ENCODE measurements at places on chromosomes 6 and 20.

DNA sequence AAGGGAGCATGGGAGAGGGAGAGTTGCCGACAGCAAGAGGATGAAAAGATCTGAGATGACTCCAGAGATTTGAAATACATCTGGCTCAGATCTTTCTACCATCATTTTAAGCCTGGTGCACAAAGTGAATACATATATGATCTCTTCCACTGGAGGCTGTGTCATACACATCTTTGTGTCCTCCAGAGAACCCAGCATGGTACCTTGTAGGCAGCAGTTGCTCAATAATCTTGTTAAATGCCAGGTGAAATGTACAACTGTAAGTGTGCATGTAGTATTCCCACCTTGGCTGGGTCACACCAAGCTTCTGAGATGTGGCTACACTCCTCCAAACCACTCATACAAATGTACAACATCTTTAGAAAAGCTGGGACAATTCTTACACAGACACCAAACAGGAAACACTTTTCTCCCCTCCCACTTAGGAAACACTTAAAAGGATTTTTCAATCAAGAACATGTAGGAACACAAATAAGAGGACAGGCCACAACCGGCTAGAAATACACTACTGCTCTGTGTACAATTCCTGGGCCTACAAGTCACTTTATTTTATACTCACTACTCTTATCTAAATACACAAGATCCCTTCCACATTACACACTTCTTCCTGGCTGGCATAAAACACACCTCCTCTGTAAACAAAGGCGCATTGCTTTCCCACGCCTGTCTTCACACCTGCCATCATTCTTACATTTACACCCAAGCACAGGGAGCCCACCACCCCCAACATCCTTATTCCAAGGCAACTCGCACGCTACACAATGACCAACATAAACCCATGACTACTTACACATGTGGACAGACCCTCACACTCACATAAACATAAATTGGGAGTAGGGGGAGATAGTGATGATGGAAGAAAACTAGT lies 3.8 kb upstream of the IER3 start:
- DNase-seq = no peak

DNA sequence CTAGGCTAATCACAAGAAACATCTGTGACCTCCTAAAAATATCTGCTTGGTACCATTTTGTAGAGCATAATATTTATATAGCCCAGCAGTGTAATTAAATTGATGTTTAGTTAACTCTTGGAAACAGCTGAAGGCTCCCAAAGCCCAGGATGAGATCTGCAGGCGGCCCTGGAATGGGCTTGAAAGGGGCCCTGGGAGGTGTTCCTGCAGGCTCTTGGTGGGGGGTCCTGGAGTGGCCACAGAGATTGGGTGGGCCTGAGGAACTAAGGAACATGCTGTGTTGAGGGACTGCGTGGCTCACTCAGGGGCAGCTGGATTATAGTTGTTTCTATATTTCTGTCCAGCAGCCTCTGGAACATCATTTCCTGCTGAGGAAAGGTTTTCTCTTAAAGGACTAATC lies 9.2 kb downstream of the SCP2D1 start:
- no peak for DNase-seq

- peak; percentile 1 for DNase-seq
These were observed 44.4 kb downstream of the DTD1 start for GRCh38 chr20:18632196-18632789.

DNA sequence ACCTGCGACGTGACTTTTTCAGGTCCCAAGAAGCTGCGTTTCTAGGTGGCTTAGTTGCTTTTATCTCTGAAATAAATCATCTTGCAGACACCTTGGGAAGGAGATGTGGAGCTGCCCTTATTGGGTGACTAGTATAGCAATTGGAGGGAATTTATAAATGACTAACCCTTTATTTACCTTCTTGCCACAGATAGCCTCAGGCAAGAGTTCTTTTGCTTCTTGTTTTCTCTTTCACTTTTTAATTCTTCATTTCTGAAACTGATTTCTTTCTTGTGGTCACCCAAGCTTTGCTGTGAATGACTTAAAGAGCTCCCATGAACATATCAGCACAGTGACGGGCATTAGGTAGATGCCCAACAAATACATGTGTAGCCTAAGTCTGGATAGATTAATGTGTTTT lies 3.0 kb downstream of the ADGRF4 start:
- DNase-seq = no peak

GRCh38 chr20:62758226-62758912 lies 37.9 kb upstream of the MRGBP start:
- DNase-seq = no peak

GRCh38 chr6:15897063-15897876 lies 231.6 kb upstream of the MYLIP start:
- no peak for DNase-seq

GRCh38 chr20:3592931-3593330 lies 70.3 kb downstream of the GFRA4 start:
- DNase-seq = no peak

- no peak for DNase-seq
These were observed 24.7 kb upstream of the MRGBP start for GRCh38 chr20:62771396-62772102.

DNA sequence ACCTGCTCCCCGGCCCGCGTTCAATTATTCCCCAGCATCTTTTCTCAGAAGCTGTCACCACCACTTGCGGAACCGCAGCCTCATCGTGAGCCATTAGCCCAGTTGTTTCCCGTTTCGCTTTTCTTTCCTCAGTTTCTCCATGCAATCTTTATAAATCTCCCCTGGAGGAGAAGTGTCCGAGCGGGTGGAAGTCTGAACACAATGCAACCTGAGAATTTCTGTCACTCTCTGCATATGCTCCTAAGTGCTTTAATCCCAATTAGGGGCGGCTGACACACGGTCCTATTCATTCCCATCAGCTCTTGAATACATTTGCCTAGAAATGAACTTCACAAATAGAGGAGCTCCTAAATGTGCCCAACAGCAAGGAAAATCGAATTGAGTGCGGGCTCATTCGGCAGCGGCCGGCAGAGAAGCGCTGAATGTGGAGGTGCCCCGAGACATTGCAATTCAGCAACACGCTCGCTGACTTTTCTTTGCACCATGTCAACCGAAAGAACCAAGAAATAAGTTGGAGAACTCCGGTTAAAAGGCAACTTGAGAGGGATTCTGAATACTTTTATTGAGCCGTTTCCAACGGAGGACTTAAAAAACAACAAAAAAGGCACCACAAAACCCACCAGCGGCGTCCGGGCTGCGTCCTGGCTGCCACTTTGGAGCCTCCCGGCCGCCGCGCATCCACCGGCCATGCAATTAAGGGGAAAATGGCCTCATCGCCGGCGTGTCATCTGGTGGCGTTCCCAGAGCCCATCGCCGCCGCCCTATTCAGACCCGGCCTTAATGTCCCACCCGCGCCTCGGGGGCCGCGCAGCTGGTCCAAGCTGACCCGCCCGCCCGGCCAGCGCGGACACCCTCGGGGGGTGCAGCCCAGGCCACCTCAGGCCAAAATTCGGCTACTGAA lies 3.9 kb upstream of the PRDM13 start:
- no peak for DNase-seq

DNA sequence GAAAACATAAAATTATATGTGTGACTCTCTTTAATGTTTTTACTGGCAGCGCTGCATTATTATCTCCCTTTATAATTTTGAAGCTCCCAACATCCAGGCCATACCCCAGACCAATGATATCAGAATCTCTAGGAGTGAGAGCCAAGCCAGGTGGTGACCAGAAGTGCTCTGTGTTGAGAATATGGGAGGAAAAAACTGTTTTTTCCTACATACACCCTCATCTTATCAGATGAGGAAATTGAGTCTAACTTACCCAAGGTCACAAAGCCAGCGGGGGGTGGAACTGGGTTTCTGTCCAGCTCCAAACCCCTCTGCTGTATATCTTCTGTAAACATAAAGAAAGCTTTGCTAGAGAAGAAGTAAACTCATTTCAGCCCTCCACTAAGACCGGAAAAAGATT lies 42.5 kb downstream of the LY86 start:
- no peak for DNase-seq

DNA sequence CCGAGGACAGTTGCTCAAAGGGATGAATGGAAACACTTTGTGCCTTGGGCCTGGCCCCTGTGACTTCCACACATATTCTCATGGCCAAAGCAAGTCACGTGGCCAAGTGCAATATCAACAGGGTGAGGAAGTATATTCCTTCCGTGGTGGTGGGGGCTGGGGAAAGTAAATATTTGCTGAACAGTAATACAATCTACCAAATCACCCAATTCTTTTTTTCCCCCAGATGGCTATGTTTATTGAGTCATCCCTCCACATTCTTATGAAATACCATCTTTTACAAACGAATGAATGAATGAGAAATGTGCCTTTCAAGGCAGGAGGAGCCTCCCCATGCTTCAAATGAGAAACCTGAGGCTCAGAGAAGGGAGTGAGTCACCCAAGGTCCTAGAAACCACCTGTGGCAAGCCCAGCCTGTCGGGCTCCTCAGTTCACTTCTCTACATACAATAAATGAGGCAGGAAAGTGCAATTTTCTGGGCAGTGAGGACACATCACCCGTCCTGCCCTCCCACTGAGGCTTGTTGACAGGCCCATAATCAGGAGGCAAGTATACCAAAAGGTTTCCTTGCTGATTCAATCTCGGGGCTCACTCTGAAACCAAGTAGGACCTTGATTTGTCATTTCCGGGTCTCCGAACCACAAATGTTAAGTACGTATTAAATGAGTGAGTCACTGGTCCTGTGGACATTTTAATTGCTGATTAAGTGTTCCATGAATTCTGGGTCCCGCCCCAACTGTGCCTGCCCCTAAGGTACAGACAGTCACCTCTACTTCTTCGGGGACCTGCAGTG lies 25.3 kb upstream of the TOP1 start:
- peak; percentile 34 for DNase-seq

DNA sequence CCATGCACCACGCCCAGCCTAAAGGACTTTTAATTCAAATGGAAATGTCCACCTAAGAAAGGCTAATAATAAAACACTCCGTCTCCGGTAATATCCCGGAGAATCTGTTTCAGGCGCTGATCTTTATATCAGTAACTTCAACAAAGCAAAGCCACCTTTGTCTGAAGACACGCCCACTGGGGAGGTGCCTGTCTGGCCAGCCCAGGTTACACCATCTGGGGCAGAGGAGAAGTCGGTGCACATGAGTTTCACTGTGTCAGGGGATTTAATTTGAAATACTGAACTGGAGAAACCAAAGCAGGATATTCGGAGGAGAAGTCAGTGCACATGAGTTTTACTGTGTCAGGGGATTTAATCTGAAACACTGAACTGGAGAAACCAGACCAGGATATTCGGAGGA lies 9.4 kb downstream of the SERPINB6 start:
- DNase-seq = no peak

GRCh38 chr6:18501663-18502013 lies 114.5 kb downstream of the RNF144B start:
- DNase-seq = no peak

GRCh38 chr6:158737710-158738615 lies 81.2 kb downstream of the EZR start:
- DNase-seq = no peak

DNA sequence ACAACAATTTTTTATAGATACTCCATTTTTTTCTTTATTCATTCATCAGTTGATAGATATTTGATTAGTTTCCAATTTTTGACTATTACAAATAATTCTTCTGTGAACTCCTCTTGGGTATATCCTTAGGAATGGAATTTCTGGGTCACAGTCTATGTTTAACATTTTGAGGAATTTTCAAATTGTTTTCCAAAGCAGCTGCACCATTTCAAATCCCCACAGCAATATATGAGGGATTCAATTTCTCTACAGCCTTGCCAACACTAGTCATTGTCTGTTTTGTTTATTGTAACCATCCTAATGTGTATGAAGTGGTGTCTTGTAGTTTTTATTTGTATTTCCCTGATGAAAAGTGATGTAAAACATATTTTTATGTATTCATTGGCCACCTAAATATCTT lies 320.3 kb upstream of the DEFB112 start:
- no peak for DNase-seq

GRCh38 chr6:139984317-139984716 lies 609.9 kb upstream of the CITED2 start:
- no peak for DNase-seq

DNA sequence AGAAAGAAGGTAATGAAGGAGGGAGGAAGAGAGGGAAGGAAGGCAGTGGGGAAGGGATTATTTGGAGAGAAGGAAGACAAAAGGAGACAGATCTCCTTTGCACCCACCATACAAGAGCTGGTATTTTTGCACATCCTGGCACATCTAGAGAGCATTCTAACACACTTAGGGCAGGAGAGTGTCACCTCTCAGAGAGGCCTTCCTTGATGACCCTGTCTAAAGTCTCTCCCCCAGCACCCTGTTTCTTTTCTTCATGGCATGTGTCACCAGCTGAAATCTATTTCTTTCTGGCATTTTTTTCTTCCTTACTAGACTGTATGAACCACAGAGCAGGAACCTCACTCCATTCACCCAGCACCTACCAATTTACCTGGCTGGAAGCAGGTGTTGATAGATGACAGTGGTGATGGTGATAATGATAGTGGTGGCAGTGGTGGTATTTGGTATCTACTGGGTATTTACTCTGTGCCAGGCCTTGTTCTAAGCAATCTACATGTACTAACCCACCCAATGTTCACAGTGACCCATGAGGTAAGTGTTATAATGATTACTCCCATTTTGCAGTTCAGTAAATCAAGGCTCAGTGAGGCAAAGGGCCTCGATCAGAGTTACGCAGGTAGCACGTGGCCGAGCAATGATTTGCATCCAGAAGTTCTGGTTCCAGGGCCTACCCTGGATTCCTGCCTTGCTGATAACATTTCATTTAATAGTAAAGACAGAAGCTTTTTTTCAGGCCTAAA lies 131.8 kb downstream of the NFATC2 start:
- no peak for DNase-seq

DNA sequence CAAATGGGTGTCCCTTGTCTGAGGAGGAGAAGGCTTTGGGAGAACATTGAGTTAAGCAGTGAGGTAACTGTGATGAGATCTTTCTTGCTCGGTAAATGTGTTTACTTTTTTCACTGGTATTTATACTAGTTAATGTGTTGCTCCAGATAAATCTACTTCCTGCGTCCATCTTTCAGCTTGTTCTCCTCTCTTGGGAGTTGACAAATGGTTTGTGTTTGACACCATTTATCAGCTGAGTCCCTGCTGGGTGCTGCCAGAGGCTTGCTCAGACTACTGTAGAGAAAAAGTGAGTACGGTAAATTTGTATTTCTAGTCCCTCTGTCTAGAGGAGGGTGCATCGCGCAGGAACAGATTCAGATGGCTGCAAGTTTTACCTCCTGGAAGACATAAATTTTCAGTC lies 8.3 kb upstream of the PRDM1 start:
- no peak for DNase-seq

- DNase-seq = no peak
These were observed 658.8 kb upstream of the CHD6 start for GRCh38 chr20:42276718-42277602.

DNA sequence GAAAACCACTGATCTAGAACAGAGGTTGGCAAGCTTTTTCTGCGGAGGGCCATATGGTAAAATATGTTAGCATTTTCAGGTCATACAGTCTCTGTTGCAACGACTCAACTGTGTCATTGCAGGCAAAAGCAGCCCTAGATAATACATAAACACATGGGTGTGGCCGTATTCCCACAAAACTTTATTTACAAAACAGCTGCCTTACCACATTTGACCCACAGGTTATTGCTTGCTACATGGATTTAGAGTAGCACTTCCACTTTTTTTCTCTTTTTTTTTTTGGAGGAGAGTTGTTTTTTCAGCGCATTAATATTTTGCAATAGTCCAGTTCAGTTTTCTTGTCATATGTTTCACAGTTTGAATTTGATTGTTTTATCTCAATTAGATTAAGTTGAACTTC lies 2.5 kb upstream of the IGF2R start:
- DNase-seq = no peak
